ENCODE measurements at places on chromosomes 7 and 10.

- no peak for DNase-seq
Measured at GRCh38 chr7:15303357-15303756, 258.5 kb downstream of the AGMO start.

DNA sequence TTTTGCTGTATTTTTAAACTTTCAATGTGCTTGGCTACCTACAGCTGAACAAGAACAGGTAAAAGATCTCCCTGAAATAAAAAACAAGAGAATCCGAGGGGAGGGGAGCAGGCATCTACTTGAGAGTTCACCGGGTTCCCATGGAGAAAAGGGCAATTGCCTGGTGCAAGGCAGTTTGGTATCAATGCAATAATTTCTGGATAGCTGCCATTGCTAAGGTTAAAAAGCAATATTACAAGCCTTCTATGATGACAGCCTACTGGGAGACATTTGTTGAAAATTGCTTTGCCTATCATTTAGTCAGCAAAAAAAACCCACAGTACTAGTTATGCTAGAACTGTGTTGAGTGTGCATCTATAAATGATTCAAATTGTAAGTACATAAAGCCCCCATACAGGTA is 82.1 kb downstream of the GFRA1 start:
- DNase-seq, result no peak

- DNase-seq, result no peak
Measured at GRCh38 chr7:130022115-130022514, 29.1 kb downstream of the ZC3HC1 start.

DNA sequence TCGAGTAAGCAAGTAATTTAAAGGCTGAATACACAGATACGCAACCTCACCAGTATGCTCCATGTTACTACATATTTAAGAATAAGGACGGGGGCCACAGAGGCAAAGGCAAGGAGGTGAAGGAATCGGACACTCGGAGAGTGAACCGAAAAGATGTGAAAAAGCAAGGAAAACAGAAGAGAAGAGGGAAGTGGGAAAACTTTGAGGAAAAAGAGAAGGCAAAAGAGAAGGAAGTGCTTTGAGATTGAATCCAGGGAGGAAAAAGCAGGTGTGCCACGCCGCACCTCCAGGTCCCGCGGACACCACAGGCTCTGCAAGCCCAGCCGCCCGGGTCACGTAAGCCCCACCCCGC is 367 bp upstream of the AVL9 start:
- no peak for DNase-seq

DNA sequence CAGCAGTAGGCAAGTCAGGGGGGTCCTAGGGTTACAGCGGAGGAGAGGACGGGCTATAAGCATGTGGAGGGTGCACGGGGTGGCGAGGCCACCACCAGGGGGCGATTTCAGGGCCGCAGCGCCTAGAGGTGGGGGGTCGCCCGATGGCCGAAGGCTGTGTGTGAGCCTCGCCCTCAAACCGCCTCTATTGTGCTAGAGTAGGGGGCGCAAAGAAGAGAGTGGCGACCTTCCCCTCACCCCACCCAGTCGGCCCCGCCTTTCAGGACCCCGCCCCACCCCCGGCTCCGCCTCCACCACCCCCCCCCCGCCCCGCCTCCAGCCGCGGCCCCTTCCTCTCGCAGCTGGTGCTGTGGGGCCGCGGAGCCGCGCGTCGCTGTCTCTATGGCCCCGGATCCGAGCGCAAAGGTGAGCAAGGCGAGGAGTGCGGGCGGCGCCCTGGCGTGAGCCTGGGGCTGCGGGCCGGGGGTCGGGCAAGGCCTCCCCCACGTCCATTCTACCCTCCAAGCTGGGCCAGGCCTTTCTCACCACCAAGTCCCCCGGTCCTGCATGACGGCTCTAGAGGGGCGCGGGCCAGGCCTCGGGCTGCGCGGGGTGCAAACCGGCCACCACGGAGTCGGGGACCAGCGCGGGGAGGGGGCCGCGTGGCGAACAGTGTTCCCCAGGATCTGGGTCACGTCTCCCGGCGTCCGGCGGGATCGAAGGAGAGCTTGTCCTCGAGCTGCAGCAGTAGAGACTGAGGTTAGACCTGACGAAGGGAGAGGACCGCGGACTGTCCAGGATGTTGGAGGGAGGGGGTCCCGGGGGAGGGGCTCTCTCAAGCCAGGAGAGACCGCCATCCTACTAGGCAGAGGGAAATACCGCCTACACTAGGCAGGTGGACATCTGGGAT is at the start of gene SEMA4G:
SEMA4G (plus strand) TSS at position 318 of the 889 bp plus-strand sequence. CDS start 3,409 bp downstream, outside the sequence.
- DNase-seq, result peak; percentile 16

DNA sequence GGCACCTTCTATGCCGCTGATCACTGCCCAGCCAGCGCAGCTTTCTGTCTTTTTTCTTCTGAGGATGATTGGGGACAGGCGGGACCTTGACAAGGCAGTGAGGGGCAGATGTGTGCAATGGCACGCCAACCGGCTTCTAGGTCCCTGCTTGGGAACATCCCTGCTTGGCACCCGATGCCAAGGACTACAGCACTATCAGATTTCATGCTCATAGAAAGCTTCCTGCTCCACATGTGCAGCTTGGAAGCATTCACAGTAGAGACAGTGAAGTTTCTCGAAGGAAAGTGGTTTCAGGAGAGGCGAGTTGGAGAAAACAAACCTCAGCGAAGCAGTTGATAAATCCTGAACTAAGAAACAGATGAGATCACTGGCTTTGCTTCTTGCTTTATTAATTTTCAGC is 267.5 kb upstream of the HABP2 start:
- DNase-seq, result no peak

GRCh38 chr7:121329191-121330052 is 622 bp downstream of the WNT16 start:
- DNase-seq, result peak; percentile 76

GRCh38 chr10:114293075-114293474 is 54.0 kb downstream of the VWA2 start:
- no peak for DNase-seq

GRCh38 chr10:58515291-58515941 is 2.7 kb downstream of the BICC1 start:
- DNase-seq, result no peak
